ENCODE measurements at places on chromosomes 2 and 18.

GRCh38 chr2:215882689-215883088 lies 130.7 kb downstream of the MREG start:
- no peak for DNase-seq

- no peak for DNase-seq
Measured at GRCh38 chr18:62211325-62211828, 24.3 kb downstream of the RELCH start.

DNA sequence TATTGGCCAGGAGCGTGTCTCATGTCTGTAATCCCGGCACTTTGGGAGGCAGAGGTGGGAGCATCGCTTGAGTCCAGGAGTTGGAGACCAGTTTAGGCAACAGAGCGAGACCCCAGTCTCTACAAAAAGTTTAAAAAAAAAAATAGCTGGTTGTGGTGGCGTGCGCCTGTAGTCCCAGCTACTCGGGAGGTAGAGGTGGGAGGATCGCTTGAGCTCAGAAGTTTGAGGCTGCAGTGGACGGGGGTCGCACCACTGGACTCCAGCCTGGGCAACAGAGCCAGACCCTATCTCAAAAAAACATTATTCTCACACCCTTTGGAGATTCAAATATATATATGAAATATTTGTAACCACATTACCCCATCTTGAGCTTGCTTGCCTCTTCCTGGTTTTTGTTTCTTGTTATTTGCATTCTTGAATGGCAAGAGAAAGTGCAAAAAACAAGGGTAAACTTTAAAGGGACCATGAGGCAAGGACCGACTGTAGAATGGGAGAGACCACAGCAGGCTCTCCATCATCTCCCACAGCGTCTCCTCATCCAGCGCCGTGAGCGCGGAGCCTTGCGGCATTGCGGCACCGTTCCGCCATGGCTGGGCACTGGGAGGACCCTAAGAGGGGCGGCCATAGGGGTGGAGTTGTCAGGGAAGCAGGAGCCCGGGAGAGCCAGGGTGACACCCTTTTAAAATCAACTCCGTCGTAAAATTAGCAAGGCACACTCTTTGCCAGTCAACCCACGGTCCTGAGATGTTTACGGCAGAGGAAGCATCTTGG lies 1.4 kb downstream of the ELP2 start:
- no peak for DNase-seq

- DNase-seq, result peak; percentile 69
Measured at GRCh38 chr2:230664128-230664527, 48.5 kb upstream of the CAB39 start.

- no peak for DNase-seq
Measured at GRCh38 chr2:46913471-46914381, 1.9 kb downstream of the MCFD2 start.

GRCh38 chr2:25293145-25293544 lies 48.6 kb downstream of the DNMT3A start:
- no peak for DNase-seq

DNA sequence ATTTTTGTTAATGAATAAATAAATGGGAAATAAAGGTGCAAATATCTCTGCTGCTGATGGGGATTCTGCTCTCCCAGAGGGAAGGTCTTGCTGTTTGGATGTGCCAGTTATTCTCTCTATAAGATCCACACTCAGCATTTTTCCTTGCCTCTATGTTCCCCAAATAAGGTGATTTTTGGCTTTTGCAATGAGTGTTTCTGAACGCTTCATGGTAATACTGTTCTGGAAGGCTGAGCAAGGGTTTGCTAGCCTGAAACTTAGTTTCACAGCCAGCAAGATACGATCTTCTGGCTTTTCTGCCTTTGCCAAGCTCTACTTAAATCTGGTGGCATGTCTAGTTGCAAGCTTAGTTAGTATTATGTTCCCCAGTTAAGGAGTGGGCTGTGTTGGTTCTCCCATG lies 114.6 kb downstream of the LPIN1 start:
- DNase-seq, result peak; percentile 32

- DNase-seq, result no peak
Measured at GRCh38 chr2:197028230-197028629, 101.7 kb upstream of the PGAP1 start.

GRCh38 chr18:36889321-36889720 lies 60.4 kb downstream of the KIAA1328 start:
- DNase-seq, result no peak

GRCh38 chr2:216103213-216103612 lies 5.9 kb upstream of the XRCC5 start:
- DNase-seq, result no peak

Data from activated CD8-positive, alpha-beta memory T cell treated with anti-CD3 and anti-CD28 coated beads for 24 hours (primary cell).